ENCODE measurements at places on chromosomes 12 and 14. TPM values are rescaled to one million over a fixed set of nuclear protein-coding genes. Genes with fewer than 3 reads are reported as not detected.

The VASH1 gene
- total RNA-seq = 3.7 TPM

DNA sequence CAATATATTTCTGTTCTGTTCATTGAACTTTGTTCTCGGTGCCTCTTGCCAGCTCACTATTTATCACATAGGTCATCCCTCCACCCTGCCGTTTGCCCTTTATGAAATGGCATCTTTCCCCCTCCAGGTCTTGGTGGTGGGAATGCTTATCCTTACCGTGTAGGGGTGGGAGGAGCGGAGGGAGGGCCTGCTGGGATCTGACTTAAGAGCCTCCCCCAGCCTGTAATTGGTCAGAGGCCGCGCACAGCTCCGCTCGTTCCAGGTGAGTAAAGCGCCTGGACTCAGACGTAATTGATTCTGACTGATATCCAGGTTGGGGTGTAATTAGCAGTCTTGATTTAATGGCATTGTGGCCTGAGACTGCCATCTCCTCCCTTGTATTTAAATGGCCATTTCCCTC, 185.3 kb downstream of the TSPAN9 start:
- peak; percentile 49 for DNase-seq

GRCh38 chr12:117111386-117111785, 12.2 kb upstream of the TESC start:
- DNase-seq = peak; percentile 64

The BTBD7 gene
- 31.3 TPM for total RNA-seq

The KCNMB4 gene
- total RNA-seq = 18.0 TPM

DNA sequence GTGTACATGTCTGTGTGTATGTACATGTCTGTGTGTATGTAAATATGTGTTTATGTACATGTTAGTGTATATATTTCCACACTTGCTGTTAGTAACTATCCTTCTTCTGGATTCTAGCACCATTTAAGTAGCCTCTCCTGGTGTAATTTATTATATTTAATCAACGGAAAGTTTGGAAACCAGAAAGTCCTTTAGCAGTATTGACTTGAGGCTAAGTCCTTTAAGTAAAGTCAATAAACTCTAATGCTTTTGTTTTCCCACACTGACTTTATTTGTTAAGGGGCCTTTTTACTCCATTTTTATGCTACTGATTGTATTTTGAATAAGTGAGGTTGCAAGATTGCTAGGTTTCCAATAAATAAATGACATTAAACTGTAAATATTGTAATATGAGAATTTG, 876.4 kb upstream of the SEL1L start:
- DNase-seq = no peak

DNA sequence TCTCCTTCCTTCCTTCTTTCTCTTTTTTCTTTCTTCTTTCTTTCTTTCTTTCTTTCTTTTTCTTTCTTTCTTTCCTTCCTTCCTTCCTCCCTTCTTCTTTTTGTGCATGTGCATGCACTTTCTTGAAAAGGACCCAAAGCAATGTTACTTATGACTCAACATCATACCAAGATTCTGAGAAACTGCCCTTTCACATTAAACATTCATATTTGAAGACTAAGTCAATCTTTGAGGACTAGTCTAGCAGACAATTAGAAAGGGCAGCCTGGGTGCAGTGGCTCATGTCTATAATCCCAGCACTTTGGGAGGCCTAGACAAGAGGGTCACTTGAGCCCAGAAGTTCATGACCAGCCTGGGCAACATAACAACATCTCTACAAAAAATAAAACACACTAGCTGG, 212.8 kb upstream of the KITLG start:
- no peak for DNase-seq

- DNase-seq = peak; percentile 84
Observed at GRCh38 chr12:7460375-7461259, 16.7 kb upstream of the CD163L1 start.

The LRIG3 gene
- total RNA-seq = 7.5 TPM

DNA sequence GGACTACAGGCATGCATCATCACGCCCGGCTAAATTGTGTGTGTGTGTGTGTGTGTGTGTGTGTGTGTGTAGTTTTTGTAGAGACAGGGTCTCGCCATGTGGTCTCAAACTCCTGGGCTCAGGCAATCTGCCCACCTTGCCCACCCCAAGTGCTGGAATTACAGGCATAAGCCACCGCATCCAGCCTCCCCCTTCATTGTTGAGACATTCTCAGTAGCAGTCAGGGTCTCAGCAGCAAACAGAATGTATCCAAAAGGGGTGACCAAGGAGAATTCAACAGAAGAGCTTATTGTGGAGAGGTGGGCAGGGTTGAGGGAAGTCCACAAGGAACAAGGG, 37.3 kb upstream of the PLEKHG6 start:
- no peak for DNase-seq

The IKZF4 gene
- 12.2 TPM for total RNA-seq

GRCh38 chr12:115857160-115857920, 420.2 kb downstream of the MED13L start:
- peak; percentile 43 for DNase-seq

DNA sequence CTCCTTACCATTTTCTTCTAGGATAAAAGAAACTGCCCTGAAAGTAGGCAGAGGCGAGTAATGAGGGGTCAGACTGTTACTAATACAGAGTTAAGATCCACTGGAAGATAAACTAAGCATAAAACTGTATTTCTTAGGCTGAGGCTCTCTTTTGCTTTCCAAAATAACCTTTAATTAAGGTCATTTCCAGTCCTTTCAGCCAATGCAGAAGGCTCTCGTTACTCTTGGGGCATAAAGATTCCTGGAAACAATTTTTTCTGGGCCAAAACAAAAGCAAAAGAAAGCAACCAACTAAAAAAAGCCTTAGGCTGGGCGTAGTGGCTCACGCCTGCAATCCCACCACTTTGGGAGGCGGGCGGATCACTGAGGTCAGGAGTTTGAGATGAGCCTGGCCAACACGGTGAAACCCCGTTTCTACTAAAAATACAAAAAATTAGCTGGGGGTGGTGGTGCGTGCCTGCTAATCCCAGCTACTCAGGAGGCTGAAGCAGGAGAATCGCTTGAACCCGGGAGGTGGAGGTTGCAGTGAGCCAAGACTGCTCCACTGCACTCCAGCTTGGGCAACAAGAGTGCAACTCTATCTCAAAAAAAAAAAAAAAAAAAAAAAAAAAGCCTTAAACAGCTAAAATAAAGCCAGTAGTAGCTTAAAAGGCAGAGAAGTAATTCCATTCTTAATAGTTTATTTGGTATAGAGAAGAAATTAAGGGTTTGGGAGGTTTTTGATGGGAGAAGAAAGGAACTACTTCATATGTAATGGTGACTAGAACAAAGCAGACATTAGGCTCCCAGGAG, 68.9 kb upstream of the STAC3 start:
- DNase-seq = no peak

- DNase-seq = no peak
Observed at GRCh38 chr12:18290386-18290785, 29.1 kb downstream of the PIK3C2G start.

The CLSTN3 gene
- total RNA-seq = 27.9 TPM

GRCh38 chr14:103091041-103091882, 3.3 kb upstream of the EXOC3L4 start:
- DNase-seq = peak; percentile 70

The PRB2 gene
- not detected for total RNA-seq

DNA sequence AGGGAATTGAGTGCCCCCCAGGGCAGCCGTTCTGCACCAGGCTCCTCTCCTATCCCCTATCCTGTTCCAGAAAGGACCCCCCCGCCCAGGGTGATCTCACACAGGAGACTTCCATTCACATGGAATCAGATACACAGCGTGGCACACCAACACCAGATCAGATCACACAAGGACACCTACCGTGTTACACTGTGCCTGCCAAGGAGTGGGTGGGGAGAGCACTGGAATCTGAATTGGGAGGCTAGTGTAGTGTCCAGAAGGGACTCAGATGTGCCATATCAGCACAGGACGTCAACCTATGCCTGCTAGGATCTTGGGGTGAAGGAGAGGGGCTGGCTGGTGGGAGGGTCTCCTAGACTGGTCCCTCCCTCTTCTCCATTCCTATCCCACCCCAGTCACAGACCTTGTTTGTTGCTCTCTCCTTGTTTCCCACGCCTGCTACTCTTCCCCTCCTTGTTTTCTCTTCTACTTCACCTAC, 2.3 kb downstream of the PTMS start:
- peak; percentile 39 for DNase-seq

The MFAP5 gene
- 0.90 TPM for total RNA-seq

The COL2A1 gene
- total RNA-seq = 24.6 TPM

The HPD gene
- not detected for total RNA-seq

DNA sequence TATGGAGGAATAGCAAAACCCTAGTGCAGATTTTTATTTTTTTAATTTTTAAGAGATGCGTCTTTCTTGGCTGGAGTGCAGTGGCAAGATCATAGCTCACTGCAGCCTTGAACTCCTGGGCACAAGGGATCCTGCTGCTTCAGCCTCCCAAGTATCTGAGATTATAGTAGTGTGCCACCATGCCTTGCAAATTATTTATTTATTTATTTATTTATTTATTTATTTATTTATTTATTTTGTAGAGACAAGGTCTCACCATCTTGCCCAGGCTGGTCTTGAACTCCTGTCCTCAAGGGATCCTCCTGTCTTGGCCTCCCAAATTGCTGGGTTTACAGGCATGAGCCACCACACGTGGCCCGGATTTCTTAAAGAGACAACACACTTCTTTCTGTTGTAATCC, 1158.8 kb downstream of the AACS start:
- DNase-seq = no peak

The KCNJ8 gene
- 2.3 TPM for total RNA-seq

GRCh38 chr12:52238207-52238840, 5.3 kb downstream of the KRT7 start:
- DNase-seq = no peak

DNA sequence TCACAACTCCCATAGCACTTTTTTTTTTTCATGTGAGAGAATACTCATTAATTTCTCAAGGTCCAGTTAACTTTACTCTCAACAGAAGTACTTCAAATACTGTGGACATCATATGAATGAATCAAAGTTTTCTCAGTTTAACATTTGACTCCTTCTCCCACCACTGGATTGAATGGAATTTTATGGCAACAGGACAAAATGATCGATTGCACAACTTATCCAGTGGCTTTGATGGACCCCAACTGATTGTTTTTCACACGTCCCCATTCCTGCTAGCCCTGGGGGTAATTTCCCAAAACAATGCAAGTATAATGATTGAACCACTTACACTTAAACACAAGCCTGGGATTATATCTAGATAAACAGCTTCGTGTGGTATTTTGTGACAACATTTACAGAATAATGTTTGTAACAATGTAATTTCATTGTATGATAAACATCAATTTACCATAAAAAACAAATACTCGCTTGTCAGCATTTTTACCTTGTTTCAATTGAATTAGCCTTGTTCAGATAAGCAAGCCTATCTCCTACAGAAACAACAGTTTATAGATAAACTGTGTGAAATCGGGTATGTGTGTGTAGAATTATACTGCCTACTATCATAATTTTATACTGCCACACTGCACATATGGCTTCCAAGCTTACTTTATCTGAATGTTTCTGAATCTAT, 60.9 kb downstream of the SOX5 start:
- DNase-seq = no peak

GRCh38 chr14:52427460-52427859, 113.3 kb downstream of the PTGER2 start:
- no peak for DNase-seq

- DNase-seq = no peak
Observed at GRCh38 chr14:20848316-20848954, 42.8 kb upstream of the RNASE3 start.

DNA sequence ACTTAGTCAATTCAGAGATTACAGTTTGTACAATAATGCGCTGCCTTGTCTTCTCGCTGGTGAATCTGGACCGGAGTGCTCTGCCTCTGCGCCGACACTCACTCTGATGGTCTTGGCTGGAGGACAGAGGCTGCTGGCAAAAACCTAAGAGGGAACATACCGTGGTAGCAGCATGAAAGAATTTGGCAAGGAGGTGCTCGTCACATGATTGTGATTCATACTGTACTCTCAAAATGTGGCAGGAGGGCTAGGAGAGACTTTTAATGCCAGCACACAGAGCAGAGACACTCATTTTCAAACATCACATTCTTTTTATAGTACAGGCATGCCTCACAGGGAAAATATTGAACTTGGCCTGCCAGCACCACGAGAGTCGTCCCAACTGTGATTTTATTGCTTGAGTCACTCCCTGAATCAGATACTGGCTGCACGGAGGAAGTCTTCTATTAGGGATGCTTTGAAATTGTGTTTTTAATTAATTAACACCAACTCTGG, 67.8 kb downstream of the HMGA2 start:
- DNase-seq = no peak

GRCh38 chr14:50045837-50046236, 70.5 kb downstream of the VCPKMT start:
- DNase-seq = no peak

- DNase-seq = no peak
Observed at GRCh38 chr12:23139026-23139425, 514.1 kb downstream of the ETNK1 start.

DNA sequence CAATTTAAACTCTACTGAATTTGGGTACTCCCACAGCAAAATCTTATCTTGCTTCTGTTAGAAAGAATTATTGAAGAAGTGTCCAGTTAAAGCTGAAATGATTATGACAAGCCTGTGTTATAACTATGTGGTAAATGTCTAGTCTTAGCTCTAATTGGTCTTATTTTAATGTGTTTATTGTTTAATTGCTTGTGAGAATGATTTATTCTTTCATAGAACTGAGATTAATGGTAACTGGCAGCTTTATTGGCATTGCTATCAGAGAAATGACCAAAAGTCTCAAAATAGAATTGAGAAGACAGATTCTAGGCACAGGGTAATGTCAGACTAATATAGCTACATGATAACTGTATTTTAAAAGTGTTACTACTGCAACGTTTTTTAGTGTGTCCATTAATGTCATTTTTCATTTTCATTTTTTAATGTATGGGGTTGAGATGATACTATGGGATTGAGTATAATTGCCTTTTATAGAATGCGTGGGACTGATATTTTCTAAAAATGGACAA, 458.7 kb downstream of the AEBP2 start:
- no peak for DNase-seq

The PRPF39 gene
- 23.9 TPM for total RNA-seq

GRCh38 chr12:48777501-48778400, 11.1 kb downstream of the ADCY6 start:
- peak; percentile 71 for DNase-seq

GRCh38 chr12:46354111-46354801, 18.3 kb downstream of the SLC38A2 start:
- peak; percentile 46 for DNase-seq

DNA sequence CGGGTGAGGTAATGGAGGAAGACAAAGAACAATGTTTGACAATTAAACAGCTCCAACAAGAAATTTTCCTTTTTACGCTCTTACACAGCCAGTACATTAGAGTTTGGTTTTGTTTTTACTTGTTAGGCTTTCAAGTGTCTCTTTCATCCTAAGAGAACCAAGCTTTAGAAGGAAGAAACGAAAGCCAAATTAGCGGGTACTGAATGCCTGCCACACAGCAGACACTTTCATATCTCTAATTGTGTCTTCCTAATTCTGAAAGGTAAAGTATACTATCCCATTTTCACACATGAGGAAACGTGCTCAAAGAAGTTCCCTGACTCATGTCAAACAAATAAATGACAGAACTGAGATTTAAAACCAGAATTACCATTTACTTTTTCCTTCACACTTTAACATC, 65.0 kb downstream of the CDK17 start:
- no peak for DNase-seq

The CLEC6A gene
- not detected for total RNA-seq

The TCL1B gene
- total RNA-seq = 5.5 TPM

- no peak for DNase-seq
Observed at GRCh38 chr12:58099476-58099875, 158.1 kb downstream of the ATP23 start.
